ENCODE measurements at places on chromosomes 13 and 19. TPM values are rescaled to one million over a fixed set of nuclear protein-coding genes. Genes with fewer than 3 reads are reported as not detected.

GRCh38 chr19:17479325-17479791 lies 9.0 kb downstream of the SLC27A1 start:
- DNase-seq: no peak

GRCh38 chr13:73870036-73870741 lies 264.0 kb downstream of the KLF12 start:
- no peak for DNase-seq

GRCh38 chr19:47227352-47228167 lies 3.4 kb downstream of the BBC3 start:
- peak; percentile 99 for DNase-seq

Gene SIGLEC8
- total RNA-seq: not detected

Gene ETV2
- total RNA-seq: 1.5 TPM

All from H9 (cell line).